ENCODE measurements at places on chromosomes 2 and 18. TPM values are rescaled to one million over a fixed set of nuclear protein-coding genes. Genes with fewer than 3 reads are reported as not detected.

DNA sequence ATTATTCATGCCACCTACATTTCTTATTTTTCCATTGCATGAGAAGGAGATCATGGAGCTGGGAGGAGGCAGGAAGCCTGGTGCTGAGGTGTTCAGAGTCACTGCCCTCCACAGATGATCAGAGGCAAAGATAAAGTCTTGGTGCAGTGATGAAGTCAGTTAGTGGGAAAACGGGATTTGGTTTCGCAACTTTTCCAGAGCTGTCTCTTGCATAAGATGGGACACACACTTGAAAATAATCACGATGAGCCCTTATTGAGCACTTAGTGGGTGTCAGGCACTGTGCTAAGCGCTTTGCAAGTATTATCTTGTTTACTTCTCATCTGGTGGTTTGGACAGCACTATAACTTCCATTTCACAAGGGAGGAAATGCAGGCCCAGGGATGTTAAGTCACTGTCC is 222.1 kb upstream of the SMAD2 start:
- no peak overlapping the region for H3K27ac ChIP-seq
- no peaks in the 10 kb centered on the region for H3K36me3 ChIP-seq

PARD3B gene
- total RNA-seq: 5.1 TPM

GRCh38 chr2:53994818-53995808 is 24.3 kb upstream of the PSME4 start:
- no peak for DNase-seq
- no peak overlapping the region for H3K27ac ChIP-seq
- no peak overlapping the region for H3K4me3 ChIP-seq
- no peaks in the 10 kb centered on the region for H3K4me1 ChIP-seq
- no peaks in the 10 kb centered on the region for H3K36me3 ChIP-seq

GRCh38 chr2:37196320-37197195 is at the start of gene CEBPZOS:
CEBPZOS (plus strand) TSS chr2:37196496; CDS start chr2:37199705, 3,209 bp downstream.
- peaks cover 13% of the 10 kb centered on the region for H3K36me3 ChIP-seq
- peak within 1 kb of the TSS; percentile 87 for H3K4me3 ChIP-seq
- peaks cover 4% of the 10 kb centered on the region for H3K4me1 ChIP-seq
- H3K27ac ChIP-seq: peak within 1 kb of the TSS; percentile 50
- peak; percentile 93 for DNase-seq

- no peak overlapping the region for H3K27ac ChIP-seq
- no peaks in the 10 kb centered on the region for H3K36me3 ChIP-seq
- no peak for DNase-seq
- H3K4me1 ChIP-seq: no peaks in the 10 kb centered on the region
- H3K4me3 ChIP-seq: no peak overlapping the region
- H3K27me3 ChIP-seq: no peaks in the 10 kb centered on the region
Measured at GRCh38 chr18:75753753-75754152, 326.2 kb upstream of the SMIM21 start.

- H3K4me1 ChIP-seq: no peaks in the 10 kb centered on the region
- H3K36me3 ChIP-seq: peaks cover 25% of the 10 kb centered on the region
- DNase-seq: no peak
- H3K27ac ChIP-seq: no peak overlapping the region
- H3K27me3 ChIP-seq: no peaks in the 10 kb centered on the region
Measured at GRCh38 chr2:30161929-30162706, 15.3 kb downstream of the YPEL5 start.

RUFY4 gene
- not detected for total RNA-seq

FARSB gene
- total RNA-seq: 78.9 TPM

DNA sequence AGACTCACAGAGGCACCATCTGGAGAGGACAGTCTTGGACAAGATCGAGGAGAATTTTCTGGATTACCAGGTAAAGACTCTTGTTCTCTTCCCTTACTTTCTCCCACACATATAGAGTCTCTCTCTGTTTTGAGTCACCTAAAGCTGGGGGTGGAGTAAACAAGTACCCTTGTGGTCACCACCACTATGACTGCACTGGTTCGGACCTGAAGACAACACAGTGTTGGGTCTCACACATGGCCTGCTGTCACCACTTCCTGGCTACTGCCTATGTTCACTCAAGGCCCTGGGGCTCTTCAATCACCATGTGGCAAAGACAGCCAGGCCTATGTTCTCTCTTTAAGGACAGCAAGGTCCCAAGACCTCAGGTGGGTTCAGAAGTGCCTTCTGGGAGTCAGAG is 253.3 kb upstream of the VRK2 start:
- H3K27ac ChIP-seq: no peak overlapping the region
- no peaks in the 10 kb centered on the region for H3K27me3 ChIP-seq
- no peak overlapping the region for H3K4me3 ChIP-seq
- H3K4me1 ChIP-seq: no peaks in the 10 kb centered on the region
- no peak for DNase-seq

DNA sequence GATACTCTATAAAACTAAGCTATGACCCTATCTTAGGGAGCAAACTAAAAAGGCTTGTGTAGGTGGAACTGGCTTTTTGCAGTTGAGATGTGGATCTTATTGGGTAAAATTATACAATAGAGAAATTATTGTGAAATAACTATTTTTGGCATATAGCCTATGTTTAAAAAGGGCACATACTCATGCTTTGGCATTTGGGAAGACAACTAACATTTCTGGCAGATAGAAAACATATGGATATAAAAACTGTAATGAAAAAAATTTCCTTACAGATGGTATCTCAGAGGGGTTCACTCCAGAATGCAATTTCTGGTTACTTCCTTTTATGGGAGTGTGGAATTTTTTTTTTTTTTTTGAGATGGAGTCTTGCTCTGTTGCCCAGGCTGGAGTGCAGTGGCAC is 120.1 kb upstream of the CCDC195 start:
- no peak for DNase-seq
- H3K27me3 ChIP-seq: no peaks in the 10 kb centered on the region
- H3K4me3 ChIP-seq: no peak overlapping the region
- no peak overlapping the region for H3K27ac ChIP-seq

ALPI gene
- total RNA-seq: not detected

- no peak for DNase-seq
- H3K4me3 ChIP-seq: no peak overlapping the region
- H3K27ac ChIP-seq: no peak overlapping the region
Measured at GRCh38 chr2:241155936-241156335, 5.7 kb downstream of the PPP1R7 start.

- H3K27ac ChIP-seq: no peak overlapping the region
- no peak overlapping the region for H3K4me3 ChIP-seq
- peaks cover 28% of the 10 kb centered on the region for H3K36me3 ChIP-seq
- peak; percentile 40 for DNase-seq
- peaks cover 28% of the 10 kb centered on the region for H3K4me1 ChIP-seq
Measured at GRCh38 chr2:85053802-85054201, 79.4 kb upstream of the TCF7L1 start.

CFAP65 gene
- total RNA-seq: not detected

DNA sequence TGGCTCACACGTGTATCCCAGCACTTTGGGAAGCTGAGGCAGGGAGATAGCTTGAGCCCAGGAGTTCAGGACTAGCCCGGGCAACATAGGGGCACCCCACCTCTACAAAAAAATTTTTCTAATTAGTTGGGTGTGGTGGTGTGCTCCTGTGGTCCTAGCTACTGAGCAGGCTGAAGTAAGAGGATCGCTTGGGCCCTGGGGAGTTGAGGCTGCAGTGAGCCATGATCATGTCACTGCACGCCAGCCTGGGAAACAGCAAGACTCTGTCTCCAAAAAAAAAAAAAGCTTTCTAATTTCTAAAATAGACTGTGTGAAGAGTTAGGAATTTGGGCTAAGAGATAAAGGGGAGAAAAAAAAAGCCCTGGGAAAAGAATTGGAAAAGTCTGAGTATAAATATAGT is 51.9 kb upstream of the NAB1 start:
- H3K27me3 ChIP-seq: no peaks in the 10 kb centered on the region
- no peak overlapping the region for H3K4me3 ChIP-seq

DNA sequence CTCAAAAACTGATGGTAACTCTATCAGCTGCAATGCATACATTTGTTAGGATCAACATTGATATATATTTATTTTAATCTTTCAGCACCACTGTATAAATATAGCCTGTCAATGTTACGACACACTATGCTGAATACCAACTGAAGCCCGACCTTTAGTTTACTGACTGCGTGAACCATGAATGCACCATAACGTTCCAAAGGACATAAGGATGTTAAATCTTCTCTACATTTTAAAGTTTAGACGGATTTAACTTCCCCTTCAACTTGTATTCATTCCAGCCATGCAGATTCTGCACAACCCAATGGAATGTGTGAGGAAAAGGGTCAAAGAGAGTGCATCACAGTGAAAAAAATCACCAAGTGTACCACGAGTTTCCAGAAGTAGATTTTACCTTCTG is 489.5 kb downstream of the IRS1 start:
- no peak overlapping the region for H3K4me3 ChIP-seq
- H3K36me3 ChIP-seq: no peaks in the 10 kb centered on the region
- peaks cover 12% of the 10 kb centered on the region for H3K4me1 ChIP-seq
- no peak for DNase-seq
- no peak overlapping the region for H3K27ac ChIP-seq

GRCh38 chr2:217165547-217165946 is 305.7 kb upstream of the TNP1 start:
- no peaks in the 10 kb centered on the region for H3K36me3 ChIP-seq
- no peak for DNase-seq
- H3K27me3 ChIP-seq: no peaks in the 10 kb centered on the region
- H3K4me3 ChIP-seq: no peak overlapping the region
- no peak overlapping the region for H3K27ac ChIP-seq

- H3K27me3 ChIP-seq: no peaks in the 10 kb centered on the region
- H3K36me3 ChIP-seq: no peaks in the 10 kb centered on the region
- no peaks in the 10 kb centered on the region for H3K4me1 ChIP-seq
- H3K27ac ChIP-seq: no peak overlapping the region
- H3K4me3 ChIP-seq: no peak overlapping the region
Measured at GRCh38 chr2:197191177-197191939, 119.2 kb downstream of the ANKRD44 start.

DNA sequence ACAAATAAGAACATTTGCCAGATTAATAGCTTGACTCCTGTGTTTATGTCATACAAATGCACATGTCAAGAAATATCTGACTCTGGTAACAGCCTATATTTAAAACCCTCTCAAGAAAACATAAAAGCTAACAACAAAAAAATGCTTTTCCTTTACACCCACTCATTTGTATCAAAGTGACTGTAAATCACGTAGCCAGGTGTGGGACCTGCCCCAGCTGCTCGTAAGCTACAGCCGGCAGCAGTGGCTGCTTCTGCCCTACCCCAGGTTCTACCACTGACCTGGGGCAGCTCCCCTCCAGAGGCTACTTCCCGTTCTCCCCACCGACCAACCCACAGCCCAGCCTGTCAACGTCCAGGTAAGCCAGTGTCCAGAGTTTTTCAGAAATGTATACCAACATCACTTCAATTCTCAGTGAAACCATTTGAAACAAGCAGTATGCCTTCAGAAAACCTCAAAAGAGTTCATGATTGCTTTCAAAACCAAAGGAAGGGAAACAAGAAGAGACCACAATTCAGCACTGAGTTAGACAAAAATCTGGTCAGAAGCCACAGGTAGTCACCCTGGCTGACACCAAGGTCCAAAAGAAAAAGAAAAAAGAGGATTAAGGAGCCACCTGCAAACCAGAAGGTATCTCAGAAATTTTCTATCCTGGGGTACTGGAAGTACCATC is 40.4 kb downstream of the KIDINS220 start:
- no peak for DNase-seq
- peaks cover 25% of the 10 kb centered on the region for H3K36me3 ChIP-seq
- H3K4me3 ChIP-seq: no peak overlapping the region
- no peaks in the 10 kb centered on the region for H3K27me3 ChIP-seq

- no peak for DNase-seq
- H3K4me1 ChIP-seq: no peaks in the 10 kb centered on the region
- no peak overlapping the region for H3K4me3 ChIP-seq
- H3K27me3 ChIP-seq: no peaks in the 10 kb centered on the region
- no peaks in the 10 kb centered on the region for H3K36me3 ChIP-seq
Measured at GRCh38 chr2:44137872-44138551, 30.7 kb upstream of the PPM1B start.

DNA sequence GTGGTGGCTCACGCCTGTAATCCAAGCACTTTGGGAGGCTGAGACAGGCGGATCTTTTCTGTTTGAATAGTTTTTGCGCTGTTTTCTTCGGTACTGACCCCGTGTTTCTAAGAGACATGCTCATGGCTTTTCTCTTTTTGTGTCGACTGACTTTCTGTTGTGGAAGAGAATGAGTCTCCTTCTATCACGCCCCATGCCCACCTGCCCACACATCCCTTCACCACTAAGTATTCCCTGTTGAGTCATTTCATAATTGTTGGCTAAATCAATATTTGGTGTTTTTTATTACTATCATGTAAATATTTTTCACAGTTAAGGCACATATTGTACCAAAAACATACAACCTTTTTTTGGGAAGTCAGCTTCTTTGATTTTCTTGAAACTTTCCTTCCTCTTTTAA is 198.8 kb upstream of the TWIST2 start:
- H3K4me3 ChIP-seq: no peak overlapping the region
- H3K36me3 ChIP-seq: no peaks in the 10 kb centered on the region
- H3K27me3 ChIP-seq: no peaks in the 10 kb centered on the region
- no peak for DNase-seq
- H3K4me1 ChIP-seq: no peaks in the 10 kb centered on the region

SPRED2 gene
- total RNA-seq: 22.3 TPM

DNA sequence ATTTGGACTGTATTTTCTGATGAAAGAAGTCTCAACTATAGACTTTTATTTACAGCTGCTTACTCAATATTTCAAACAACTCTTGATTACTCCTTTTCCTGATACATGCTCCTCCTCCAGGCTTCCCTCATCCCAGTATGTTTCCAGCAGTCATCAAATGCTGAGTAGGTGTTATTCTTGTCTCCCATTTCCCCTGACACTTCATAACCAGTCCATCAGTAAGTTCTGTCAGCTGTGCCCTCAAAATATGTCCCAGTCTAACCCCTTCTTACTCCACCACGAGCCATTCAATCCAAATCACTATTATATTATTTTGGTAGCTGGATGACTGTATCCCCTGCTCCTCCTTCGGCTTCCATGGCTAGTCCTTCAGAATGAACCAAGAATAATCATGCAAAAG is 189.1 kb upstream of the DTNA start:
- no peak overlapping the region for H3K27ac ChIP-seq
- DNase-seq: no peak
- no peaks in the 10 kb centered on the region for H3K27me3 ChIP-seq
- H3K4me1 ChIP-seq: no peaks in the 10 kb centered on the region
- no peak overlapping the region for H3K4me3 ChIP-seq

- no peaks in the 10 kb centered on the region for H3K4me1 ChIP-seq
- no peak overlapping the region for H3K27ac ChIP-seq
- H3K4me3 ChIP-seq: no peak overlapping the region
- H3K27me3 ChIP-seq: no peaks in the 10 kb centered on the region
Measured at GRCh38 chr2:216492597-216493333, 5.9 kb upstream of the RPL37A start.

DNA sequence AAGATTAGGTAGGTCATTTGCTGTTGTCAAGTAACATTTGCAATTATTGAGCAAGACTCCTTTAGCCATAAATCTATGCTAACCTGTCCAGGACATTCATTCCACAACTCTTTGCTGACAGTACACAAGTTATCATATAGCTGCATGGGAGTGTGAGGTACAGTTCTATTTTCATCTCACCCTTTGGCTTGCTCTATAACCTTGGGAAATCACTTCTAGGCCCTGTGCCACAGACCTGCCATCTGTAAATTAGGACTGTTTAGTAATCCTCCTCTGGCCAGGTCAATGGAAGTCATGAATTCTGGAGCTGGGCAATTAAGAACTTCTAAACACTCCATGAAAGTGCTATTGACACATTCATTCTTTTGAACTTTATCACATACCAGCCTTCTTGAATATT is 34.6 kb upstream of the PAIP2B start:
- H3K4me3 ChIP-seq: no peak overlapping the region
- H3K27me3 ChIP-seq: peaks cover 12% of the 10 kb centered on the region
- no peak for DNase-seq
- H3K36me3 ChIP-seq: no peaks in the 10 kb centered on the region
- H3K4me1 ChIP-seq: no peaks in the 10 kb centered on the region

GRCh38 chr2:174654419-174654941 is 56.9 kb upstream of the WIPF1 start:
- H3K36me3 ChIP-seq: peaks cover 7% of the 10 kb centered on the region
- no peak overlapping the region for H3K27ac ChIP-seq
- no peaks in the 10 kb centered on the region for H3K4me1 ChIP-seq
- H3K27me3 ChIP-seq: no peaks in the 10 kb centered on the region
- no peak for DNase-seq

Measured in SJCRH30 (cell line).